ENCODE measurements at places on chromosomes 3 and 15.

- DNase-seq: no peak
Measured at GRCh38 chr15:66682246-66682645, 19.8 kb upstream of the SMAD6 start.

DNA sequence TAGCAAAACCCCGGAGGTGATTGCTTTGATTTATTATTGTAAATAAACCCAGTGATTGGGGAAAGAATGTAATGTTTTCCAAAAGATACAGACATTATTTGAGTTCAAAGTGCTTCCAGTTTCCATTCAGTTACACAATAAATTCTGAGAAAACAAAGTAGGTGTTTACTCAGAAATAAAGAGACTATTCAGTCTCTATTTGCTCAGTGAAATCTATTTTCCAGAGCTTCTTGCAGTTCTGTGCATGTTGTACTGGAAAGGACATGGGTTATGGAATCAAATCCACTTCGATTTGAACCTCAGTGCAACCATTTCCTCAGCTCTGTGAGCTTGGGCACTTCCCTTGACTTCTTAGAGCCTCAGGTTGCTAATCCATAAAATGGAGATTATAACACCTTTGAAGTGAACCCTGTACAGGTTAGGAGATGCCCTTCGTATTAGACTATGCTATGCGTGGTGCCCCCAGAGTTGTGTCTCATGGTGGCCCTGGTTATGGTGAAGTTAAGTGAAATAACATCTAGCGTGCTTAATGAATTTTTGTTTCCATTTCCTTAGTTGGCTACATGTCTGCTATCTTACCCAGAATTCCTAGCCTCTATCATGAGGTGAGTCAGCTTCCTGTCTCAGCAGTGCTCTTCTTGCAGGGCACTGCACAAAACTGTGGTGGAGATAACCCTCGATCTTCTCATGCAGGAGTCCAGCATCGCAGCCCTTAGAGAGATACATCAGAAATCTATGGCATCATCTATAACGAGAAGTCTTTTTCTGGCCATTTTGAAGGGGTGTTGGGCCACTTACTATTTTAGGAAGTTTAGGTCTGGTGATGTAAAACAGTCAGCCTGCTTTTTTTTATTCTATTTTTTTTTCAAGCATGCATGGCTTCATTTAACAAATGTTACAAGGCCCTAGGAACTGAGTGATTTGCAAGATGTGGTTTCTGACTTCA, 97.7 kb downstream of the RPL39L start:
- no peak for DNase-seq

DNA sequence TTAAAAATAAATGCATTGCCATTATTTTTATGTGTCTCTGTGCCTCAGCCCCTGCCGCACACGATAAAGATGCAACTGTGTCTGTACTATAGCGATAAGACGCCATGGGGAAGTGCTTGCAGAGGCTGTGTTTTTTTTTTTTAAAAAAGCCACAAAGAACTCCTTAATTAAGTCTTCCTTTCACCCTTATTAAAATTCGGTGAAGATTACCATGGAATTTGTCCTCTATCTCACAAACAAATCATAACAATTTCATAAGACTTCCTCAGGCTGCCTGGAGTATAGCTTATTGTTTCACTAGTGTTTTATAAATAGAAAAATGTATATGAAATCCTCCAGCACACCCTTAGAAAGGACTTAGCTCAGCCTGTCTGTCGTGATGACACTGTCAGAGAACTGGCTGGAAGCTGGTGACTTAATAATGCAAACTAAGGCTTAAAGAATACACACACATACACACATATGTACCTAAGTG, 374.8 kb upstream of the SLCO3A1 start:
- DNase-seq: no peak

DNA sequence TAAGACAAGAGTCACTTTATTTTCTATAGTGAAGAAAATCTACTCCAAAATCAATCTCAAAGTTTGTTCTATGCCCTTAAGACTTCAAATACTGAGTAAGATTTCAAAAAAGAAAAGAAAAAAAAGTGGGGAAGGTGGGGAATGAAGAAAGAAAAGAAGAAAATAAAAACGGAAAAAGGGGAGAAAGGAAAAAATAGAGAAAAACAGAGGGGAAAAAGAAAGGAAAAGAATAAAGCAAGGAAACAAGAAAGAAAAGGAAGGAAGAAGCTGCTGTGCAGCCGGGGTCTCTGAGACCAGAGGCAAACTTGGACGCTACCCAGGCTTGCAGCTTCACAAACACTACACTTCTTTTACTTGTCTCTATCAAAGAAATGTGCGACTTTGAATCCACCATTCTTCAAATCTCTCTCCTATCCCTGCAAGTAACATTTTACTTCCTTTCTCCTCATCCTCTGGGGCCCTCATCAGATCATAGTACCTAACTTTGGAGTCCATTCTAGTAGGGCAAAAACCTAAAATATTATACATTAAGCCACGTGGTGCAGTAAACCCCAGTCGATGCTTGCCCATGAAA, 279.8 kb downstream of the FOXP1 start:
- no peak for DNase-seq

DNA sequence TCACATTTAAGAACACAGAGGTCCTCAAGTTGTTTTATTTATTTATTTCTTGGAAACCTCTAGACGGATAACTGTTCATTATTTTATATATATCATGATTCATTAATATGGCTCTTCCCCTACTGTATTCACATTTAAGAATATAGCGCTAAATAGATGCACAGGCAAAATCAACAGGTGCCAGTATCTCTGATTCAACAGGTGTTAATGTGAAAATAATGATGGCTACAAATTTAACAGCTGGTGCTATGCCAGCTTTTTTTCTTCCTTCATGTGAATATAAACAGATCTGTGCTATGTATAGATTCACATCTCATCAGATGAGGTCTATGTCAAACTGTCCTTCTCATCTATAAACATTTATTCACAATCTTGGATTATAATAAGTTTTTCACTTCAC, 218.5 kb upstream of the NR2F2 start:
- no peak for DNase-seq

- no peak for DNase-seq
Measured at GRCh38 chr3:61378311-61378710, 127.1 kb upstream of the FHIT start.

DNA sequence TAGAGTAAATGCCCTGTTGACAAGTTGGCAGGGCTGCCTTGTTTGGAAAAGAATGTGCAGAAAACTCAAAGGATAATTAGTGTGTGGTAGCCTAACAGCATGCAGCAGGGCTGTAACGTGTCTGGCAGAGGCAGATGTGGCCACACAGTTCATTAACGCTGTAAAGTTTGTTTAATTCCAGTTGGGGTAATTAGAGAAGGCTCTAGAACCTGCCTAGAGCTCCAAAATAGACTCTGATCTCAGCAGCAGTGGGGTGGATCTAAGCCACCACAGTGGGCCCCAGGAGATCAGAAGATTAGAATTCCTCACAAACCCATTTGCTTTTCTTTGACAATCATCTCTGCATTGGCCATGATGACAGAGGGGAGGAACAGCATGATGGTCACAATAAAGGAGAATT, 65.1 kb upstream of the LEKR1 start:
- DNase-seq: no peak

DNA sequence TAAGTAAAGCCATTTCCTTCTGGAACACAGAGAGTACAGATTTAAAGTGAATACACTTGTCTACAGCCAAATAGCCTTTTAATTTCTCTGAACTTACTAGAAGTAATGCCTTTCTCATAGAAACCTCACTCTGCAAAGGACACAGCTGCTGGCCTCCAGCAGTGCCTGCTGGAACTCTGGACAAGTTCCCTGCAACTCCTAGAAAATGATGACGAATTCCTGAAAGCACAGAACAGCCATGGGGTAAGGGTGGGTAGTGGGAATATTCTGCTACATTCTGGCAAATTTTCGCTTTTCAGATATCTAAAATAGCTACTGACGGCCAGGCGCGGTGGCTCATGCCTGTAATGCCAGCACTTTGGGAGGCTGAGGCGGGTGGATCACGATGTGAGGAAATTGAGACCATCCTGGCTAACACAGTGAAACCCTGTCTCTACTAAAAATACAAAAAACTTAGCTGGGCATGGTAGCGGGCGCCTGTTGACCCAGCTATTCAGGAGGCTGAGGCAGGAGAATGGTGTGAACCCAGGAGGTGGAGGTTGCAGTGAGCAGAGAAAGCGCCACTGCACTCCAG, 34.4 kb downstream of the RYK start:
- no peak for DNase-seq

Measured in NCI-H345 (cell line).